HS-5 (cell line): ENCODE measurements at places on chromosomes 6 and 20.

DNA sequence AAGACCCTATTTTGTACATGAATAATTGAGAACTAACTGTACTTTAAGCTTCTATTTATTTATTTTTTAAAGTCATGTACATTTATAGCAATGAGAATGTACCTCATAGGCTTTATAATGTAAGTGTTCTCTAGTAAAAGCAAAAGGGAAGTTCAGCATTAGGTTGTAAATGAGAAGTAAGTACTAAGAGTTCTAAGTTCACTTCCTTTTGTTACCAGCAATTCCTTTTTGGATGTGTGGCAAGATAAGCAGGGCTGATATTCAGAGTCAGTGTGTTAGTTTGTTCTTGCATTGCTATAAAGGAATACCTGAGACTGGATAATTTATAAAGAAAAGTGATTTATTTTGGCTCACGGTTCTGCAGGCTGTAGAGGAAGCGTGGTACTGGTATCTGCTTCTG, 54.0 kb upstream of the CCN2 start:
- no peak for DNase-seq

- DNase-seq = no peak
Observed at GRCh38 chr6:169971081-169971861, 219.8 kb downstream of the ERMARD start.

- DNase-seq = no peak
Observed at GRCh38 chr6:16095180-16095579, 33.7 kb upstream of the MYLIP start.

GRCh38 chr20:32670773-32671455, 2.8 kb downstream of the C20orf203 start:
- no peak for DNase-seq

DNA sequence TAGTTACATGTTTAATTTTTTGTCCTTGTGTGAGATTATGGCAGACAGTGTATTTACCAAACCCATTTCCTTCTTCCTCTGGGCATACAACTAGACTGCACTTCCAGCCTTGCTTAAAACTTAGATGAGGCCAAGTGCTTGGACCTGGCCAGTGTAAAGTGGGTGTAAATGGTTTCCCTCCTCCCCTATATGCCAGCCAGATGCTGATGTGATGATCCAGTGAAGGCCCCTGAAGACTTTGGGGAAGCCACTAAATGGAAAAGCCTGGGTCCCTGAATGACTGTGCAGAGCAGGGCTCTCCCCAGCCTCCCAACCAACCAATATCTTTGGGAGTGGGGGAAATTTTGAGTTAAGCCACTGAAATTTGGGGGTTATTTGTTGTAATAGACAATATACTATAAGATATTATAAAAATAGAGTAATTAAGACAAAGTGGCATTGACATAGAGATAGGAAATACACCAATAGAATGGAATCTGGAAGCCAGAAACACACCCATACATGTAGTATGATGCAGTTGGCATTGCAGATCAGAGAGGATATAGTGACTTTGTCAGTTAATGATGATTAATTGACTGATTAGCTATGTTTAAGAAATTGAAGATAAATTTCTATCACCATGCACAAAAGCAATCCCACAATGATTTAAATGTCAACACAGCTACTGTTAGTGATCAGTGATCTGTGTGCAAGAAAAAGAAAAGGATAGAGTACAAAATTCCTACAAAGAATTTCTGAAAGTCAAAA, 10.4 kb upstream of the SNX9 start:
- no peak for DNase-seq
